A549 treated with DMSO at 1 μM for 4 hours (cell line): ENCODE measurements at places on chromosomes 16 and 17. TPM values are rescaled to one million over a fixed set of nuclear protein-coding genes. Genes with fewer than 3 reads are reported as not detected.

The MYH2 gene
- total RNA-seq: not detected in 5 replicates

The TMEM238L gene
- not detected in 5 replicates for total RNA-seq

The KRT27 gene
- not detected in 5 replicates for total RNA-seq

The SPATA22 gene
- not detected in 5 replicates for total RNA-seq

The POLR2C gene
- total RNA-seq: 106 to 173 TPM (median 107 TPM) in 5 replicates
